Tibial artery (tissue), 4 donors: ENCODE measurements at places on chromosomes 5 and 9.
A peak's percentile ranks its signal among the peaks of the same experiment; 100 is the strongest.

DNA sequence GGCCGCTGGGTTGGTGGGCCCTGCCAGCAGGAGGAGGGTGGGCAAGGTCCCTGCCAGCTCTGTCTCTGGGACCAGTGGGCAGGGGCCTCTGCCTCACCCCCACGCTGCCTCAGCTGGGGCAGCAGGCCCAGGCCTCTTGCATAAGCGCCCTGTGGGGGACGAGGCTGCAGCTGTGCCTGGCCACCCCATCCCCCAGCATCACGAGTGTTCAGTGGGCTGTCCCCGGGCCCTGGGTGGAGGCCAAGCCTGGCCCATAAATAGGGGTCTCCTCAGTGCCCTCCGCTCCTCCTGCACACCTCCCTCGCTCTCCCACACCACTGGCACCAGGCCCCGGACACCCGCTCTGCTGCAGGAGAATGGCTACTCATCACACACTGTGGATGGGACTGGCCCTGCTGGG is at the start of gene PTGDS:
Gene PTGDS, plus strand, starts transcription at position 282 of the 400 bp plus-strand sequence. Its CDS starts 75 bp downstream, at position 357.
- H3K4me3 ChIP-seq = peak within 1 kb of the TSS; percentile 47
- DNase-seq = no peak
- H3K27ac ChIP-seq = no peak within 1 kb of the TSS
- no peaks in the 10 kb centered on the region for H3K27me3 ChIP-seq

DNA sequence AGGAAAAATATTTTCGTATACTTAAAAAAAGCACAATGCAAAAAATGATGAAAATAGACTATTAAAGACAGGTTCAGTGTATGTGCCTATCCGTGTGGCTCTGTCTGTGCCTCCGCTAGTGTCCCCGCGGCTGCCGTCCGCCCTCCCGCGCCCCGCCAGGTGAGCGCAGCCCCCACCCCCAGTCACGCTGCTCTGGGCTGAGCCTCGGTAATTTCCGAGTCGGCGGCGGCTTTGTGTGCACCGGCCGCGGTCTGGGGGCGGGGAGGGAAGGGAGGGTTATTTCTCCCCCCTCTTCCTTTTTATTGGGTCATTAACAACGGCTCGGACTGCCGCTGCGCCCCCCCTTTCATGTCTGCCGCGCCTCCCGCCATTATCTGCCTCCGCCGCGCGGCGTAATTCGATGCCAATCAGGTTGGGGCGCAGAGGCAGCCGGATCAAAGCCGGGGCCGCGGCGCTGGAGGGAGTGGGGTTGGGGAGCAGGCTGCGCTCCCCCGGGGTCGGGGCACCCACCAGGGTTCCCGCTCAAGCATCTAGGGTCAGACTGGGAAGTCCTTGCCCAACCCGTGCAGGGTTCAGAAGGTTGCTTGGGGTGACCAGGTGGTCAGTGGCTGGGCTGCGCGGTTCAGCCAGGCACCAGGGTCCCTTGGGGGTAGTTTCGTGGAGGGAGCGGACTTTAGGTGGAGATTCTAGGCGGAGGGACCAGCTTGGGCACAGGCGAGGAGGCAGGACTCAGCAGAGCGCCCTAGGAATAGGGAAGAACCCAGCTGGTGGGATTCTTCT is 39.5 kb upstream of the PSD2 start:
- no peak for DNase-seq
- H3K4me1 ChIP-seq = peaks cover 4% of the 10 kb centered on the region
- H3K27me3 ChIP-seq = peaks cover 4% of the 10 kb centered on the region
- H3K4me3 ChIP-seq = no peak overlapping the region
- no peak overlapping the region for H3K27ac ChIP-seq

GRCh38 chr5:174198541-174198940 is 153.0 kb downstream of the NSG2 start:
- H3K27ac ChIP-seq = no peak overlapping the region
- H3K27me3 ChIP-seq = peaks cover 8% of the 10 kb centered on the region
- no peaks in the 10 kb centered on the region for H3K4me1 ChIP-seq
- no peak overlapping the region for H3K4me3 ChIP-seq

GRCh38 chr5:41252036-41252435 is 38.7 kb upstream of the C6 start:
- H3K27me3 ChIP-seq = no peaks in the 10 kb centered on the region
- peaks cover 4% of the 10 kb centered on the region for H3K4me1 ChIP-seq
- H3K36me3 ChIP-seq = no peaks in the 10 kb centered on the region

DNA sequence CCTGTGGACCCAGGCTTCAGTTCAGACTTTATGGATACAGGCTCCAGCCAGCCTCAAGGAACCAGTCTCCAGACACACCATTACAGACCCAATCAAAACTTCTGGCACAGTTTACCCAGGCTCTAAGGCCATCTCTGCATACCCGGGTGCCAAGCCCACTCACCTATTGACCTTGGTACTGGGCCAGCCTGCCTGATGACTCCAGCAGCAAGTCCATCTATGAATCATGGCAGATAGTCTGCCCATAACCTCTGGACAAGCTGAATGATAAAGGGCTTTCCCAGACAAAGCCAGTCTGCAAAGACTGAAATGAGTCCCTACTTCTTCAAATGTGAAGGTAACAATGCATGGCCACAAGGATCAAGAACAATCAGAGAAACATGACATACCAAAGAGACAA is 1327.1 kb upstream of the C9orf72 start:
- H3K4me1 ChIP-seq = no peaks in the 10 kb centered on the region
- H3K36me3 ChIP-seq = no peaks in the 10 kb centered on the region
- H3K27me3 ChIP-seq = no peaks in the 10 kb centered on the region
- DNase-seq = no peak
- no peak overlapping the region for H3K4me3 ChIP-seq

- no peak overlapping the region for H3K27ac ChIP-seq
- H3K4me1 ChIP-seq = no peaks in the 10 kb centered on the region
- peak; percentile 57 for DNase-seq
- H3K36me3 ChIP-seq = no peaks in the 10 kb centered on the region
- H3K27me3 ChIP-seq = no peaks in the 10 kb centered on the region
Measured at GRCh38 chr9:93080406-93080805, 15.6 kb upstream of the CARD19 start.

GRCh38 chr9:15724016-15724415 is 171.2 kb downstream of the CCDC171 start:
- no peaks in the 10 kb centered on the region for H3K36me3 ChIP-seq
- H3K27ac ChIP-seq = no peak overlapping the region
- H3K27me3 ChIP-seq = no peaks in the 10 kb centered on the region
- H3K4me1 ChIP-seq = no peaks in the 10 kb centered on the region
- no peak overlapping the region for H3K4me3 ChIP-seq

DNA sequence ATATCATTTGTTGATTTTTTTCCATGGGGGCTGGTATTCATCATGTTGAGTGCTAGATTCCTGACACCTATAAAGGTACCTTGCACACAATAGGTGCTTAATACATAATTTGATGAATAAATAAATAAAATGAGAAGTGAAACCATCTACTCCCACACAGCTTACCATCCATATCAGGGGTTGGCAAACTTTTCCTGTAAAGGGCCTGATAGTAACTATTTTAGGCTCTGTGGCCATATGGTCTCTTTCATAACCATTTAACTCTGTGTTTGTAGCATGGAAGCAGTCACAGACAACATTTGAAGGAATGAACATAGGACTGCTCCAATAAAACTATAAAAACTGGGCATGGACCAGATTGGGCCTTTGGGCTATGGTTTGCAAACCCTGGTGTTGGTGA is 100.3 kb downstream of the GCNT1 start:
- H3K27ac ChIP-seq = no peak overlapping the region
- H3K36me3 ChIP-seq = no peaks in the 10 kb centered on the region
- no peaks in the 10 kb centered on the region for H3K27me3 ChIP-seq
- DNase-seq = no peak
- no peak overlapping the region for H3K4me3 ChIP-seq
- peaks cover 4% of the 10 kb centered on the region for H3K4me1 ChIP-seq

- H3K36me3 ChIP-seq = no peaks in the 10 kb centered on the region
- H3K27ac ChIP-seq = no peak overlapping the region
- no peaks in the 10 kb centered on the region for H3K4me1 ChIP-seq
- no peak overlapping the region for H3K4me3 ChIP-seq
- H3K27me3 ChIP-seq = no peaks in the 10 kb centered on the region
- no peak for DNase-seq
Measured at GRCh38 chr5:120207129-120207528, 257.0 kb upstream of the PRR16 start.

DNA sequence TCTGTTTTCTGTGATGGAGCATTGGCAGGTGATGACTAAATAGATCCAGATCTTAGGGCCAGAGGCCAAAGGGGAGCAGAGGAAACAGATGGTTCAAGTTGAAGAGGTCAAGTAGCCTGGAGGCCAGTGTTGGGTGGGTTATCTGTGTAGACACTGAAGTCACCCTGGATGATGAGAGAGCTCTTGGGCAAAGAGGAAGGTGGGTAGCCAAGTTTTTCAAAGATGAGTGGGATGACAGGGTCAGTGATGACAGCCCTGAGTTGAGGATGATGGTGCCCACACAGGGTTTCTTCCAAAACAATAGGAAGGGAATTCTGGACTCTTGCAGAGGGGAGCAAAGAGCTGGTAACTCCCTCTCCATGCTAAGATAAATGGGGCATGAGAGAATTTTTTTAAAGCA is 76.6 kb downstream of the CD180 start:
- H3K4me3 ChIP-seq = no peak overlapping the region
- H3K27me3 ChIP-seq = no peaks in the 10 kb centered on the region

GRCh38 chr9:9284201-9284600 is 1328.6 kb downstream of the PTPRD start:
- no peaks in the 10 kb centered on the region for H3K36me3 ChIP-seq
- no peaks in the 10 kb centered on the region for H3K4me1 ChIP-seq
- no peak overlapping the region for H3K27ac ChIP-seq
- H3K27me3 ChIP-seq = no peaks in the 10 kb centered on the region
- no peak for DNase-seq
- H3K4me3 ChIP-seq = no peak overlapping the region

- no peaks in the 10 kb centered on the region for H3K4me1 ChIP-seq
- H3K27ac ChIP-seq = no peak overlapping the region
- no peaks in the 10 kb centered on the region for H3K36me3 ChIP-seq
- H3K27me3 ChIP-seq = peaks cover 19% of the 10 kb centered on the region
- peak; percentile 77 for DNase-seq
Measured at GRCh38 chr5:169071-169727, 22.1 kb upstream of the LRRC14B start.

GRCh38 chr5:42952578-42952974 is 87.5 kb downstream of the ANXA2R start:
- no peaks in the 10 kb centered on the region for H3K36me3 ChIP-seq
- H3K4me3 ChIP-seq = peak overlapping the region; percentile 56
- H3K27me3 ChIP-seq = no peaks in the 10 kb centered on the region
- H3K27ac ChIP-seq = no peak overlapping the region
- H3K4me1 ChIP-seq = peaks cover 6% of the 10 kb centered on the region

GRCh38 chr9:16238623-16239138 is 631.8 kb downstream of the BNC2 start:
- no peak overlapping the region for H3K4me3 ChIP-seq
- H3K27ac ChIP-seq = no peak overlapping the region
- DNase-seq = no peak
- no peaks in the 10 kb centered on the region for H3K36me3 ChIP-seq
- no peaks in the 10 kb centered on the region for H3K4me1 ChIP-seq
- no peaks in the 10 kb centered on the region for H3K27me3 ChIP-seq

DNA sequence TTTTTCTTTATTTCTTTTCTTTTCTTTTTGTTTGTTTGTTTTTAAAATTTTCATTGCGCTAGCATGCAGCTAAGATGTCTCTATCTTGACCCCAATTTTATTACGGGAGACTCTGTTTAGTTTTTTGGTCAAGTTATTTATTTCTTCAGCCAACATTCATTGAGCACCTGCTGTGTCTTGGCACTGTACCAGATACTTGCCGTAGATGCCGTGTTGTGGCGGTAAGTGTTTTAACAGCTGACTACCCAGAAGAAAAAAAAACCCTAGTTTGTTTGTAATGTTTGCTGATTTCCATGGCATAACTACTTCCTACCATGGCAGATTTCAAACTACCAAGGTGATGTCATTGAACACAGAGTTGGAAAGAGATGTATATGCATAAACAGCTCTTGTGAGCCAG is 65.0 kb downstream of the UGCG start:
- no peaks in the 10 kb centered on the region for H3K27me3 ChIP-seq
- no peak overlapping the region for H3K27ac ChIP-seq
- H3K4me1 ChIP-seq = no peaks in the 10 kb centered on the region
- H3K36me3 ChIP-seq = no peaks in the 10 kb centered on the region

GRCh38 chr9:109513871-109514270 is 15.8 kb upstream of the PTPN3 start:
- H3K36me3 ChIP-seq = no peaks in the 10 kb centered on the region
- H3K27me3 ChIP-seq = no peaks in the 10 kb centered on the region
- no peak for DNase-seq

DNA sequence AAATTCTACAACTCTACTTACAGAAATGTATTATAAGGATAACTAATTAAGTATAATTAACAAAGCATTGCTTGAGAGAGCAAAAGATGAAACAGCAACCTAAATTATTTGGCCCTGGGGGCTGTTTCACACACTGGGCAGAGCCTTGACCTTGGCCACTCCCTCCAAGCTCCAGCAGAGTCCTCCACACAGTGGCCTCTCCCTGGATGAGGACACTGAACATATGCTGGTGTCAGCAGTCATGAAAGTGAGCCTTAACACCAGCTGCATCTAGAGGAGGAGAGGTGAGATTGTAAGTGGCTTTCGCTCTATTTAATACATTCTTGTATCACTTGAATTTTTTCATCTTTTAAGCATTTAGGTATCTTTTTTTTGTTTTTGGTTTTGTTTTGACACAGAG is 23.3 kb upstream of the ZDHHC12 start:
- no peak overlapping the region for H3K4me3 ChIP-seq
- no peak overlapping the region for H3K27ac ChIP-seq
- peaks cover 65% of the 10 kb centered on the region for H3K36me3 ChIP-seq
- DNase-seq = no peak

DNA sequence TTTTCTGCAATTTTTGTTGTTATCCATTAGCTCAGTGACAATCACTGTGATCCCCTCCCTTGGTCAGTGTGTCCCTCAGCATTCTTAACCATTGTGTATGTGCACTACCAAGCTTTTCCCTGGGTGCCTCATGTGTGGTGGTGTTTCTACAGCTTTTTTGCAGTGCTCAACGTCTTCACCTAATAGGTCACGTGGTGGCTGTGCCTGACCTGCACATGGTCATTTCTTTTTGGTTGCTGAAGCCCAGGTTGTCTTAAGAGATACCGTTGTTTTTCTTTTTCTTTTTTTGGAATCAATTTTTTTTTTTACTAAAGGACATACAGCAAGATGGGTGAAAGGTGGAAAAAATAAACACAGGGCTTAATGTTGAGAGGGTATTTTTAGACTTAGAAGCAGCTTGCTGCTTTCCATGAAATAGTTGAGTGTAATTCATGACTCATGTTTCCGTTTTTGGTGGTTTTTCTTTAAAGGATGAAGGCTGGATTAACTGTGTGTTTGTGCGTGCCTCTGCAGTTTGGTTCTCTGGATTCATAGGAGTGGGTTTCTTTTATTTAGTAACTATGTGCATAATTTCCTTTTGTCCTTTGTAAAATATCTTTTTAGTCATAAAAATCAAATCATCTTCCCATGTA is 22.2 kb downstream of the SH3GL2 start:
- H3K27ac ChIP-seq = no peak overlapping the region
- no peaks in the 10 kb centered on the region for H3K4me1 ChIP-seq
- DNase-seq = no peak
- H3K27me3 ChIP-seq = no peaks in the 10 kb centered on the region
- H3K4me3 ChIP-seq = no peak overlapping the region

DNA sequence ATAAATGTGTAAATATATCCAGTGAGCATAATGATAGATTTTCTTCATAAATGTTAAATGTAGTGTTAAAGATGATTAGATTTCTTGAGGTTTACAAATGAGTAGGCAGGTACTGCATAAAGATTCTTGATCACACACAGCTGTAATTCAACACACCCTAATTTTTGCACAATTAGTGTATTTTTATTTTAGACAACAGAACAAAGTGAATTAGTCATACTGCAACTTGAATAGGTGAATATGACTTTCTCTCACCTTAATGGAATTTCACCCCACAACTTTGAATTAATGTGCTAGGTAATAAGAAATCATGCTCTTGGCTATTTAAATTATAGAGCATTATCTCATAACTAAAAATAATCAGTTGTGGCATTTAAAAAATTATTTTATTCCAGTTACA is 795.7 kb upstream of the ACO1 start:
- H3K36me3 ChIP-seq = no peaks in the 10 kb centered on the region
- no peaks in the 10 kb centered on the region for H3K27me3 ChIP-seq
- H3K4me3 ChIP-seq = no peak overlapping the region
- DNase-seq = no peak
- H3K27ac ChIP-seq = no peak overlapping the region
